ENCODE measurements at places on chromosomes 3 and 15.

DNA sequence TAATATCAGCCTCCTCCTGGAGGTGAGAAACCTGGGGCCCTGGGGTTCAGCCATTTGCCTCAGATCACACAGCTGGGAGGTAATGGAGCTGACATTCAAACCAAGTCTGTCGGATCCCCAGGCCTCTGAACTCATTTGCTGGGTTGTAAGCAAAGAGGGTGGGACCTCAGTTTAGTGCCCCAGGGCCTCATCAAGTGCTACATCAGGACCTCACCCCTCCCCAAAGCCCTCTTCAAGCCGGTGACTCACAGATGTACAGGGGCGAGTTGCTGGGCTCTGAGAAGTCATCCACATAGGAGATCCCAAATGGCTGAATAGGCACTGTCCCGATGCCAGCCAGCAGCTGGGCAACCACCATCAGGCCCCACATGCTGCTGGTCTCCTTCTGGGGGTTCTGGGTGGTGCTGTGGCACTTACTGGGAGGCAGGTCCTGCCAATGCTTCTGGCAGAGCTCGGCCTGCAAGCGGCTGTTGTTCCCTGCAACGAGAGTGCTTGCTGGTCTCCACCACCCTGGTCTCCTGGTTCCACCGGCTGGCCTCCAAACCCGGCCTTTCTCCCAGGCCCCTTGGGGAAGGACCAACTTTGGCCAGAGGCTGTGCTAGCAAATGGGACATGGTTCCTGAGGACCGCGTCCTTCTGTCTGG is 59.2 kb upstream of the RAB6B start:
- DNase-seq = no peak

DNA sequence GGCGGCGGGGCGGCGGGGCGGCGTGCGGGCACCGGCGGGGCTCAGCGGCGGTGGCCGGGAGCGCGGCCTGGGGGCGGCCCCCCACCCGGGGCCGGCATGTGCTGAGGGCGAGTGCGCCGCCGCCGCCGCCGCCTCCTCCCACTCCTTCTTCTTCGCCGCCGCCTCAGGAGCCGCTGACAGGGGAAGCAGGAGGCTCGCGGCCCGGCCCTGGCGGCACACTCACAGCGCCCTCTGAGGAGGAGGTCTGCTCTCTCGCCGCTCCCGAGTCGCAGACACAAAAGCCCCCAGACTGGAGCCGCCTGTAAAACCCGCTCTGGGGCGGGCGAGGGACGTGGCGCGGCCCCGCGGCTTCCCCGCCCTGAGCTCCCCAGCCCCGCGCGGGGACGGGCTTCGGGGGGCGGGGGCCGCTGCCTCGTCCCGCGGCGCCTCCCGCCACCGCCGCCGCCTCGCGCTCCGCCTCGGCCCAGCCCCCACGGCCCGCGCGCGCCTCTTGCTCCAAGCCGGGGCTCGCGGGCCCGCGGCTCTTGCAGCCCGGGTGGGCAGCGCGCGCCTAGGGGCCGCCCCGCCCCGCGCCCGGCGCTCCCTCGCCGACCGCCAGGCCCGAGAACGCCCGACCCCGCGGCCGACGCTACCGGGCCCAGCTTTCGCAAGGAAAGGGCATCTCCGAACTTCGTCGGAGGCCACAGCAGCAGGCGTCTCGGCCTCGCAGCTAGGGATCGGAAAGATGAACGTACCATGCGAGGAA is at the start of gene PYGO1:
TSS of gene PYGO1 (minus strand) at position 276 of the 745 bp plus-strand sequence. CDS start 462 bp downstream, outside the sequence.
- peak; percentile 57 for DNase-seq

DNA sequence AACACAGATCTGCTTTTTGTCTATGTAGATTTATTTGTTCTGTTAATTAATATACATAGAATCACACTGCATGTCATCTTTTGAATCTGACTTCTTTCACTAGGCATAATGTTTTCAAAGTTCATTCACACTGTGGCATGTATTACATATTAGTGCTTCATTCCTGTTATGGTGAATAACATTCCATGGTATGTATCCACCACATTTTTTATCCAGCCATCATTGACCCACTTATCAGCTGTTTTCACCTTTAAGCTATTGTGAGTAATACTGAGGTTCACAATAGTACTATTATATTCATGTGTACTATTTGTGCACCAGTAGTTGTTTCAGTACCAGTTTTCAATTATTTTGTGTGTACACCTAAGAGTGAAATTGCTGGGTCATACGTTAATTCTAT is 230.6 kb upstream of the CNTN3 start:
- DNase-seq = no peak

DNA sequence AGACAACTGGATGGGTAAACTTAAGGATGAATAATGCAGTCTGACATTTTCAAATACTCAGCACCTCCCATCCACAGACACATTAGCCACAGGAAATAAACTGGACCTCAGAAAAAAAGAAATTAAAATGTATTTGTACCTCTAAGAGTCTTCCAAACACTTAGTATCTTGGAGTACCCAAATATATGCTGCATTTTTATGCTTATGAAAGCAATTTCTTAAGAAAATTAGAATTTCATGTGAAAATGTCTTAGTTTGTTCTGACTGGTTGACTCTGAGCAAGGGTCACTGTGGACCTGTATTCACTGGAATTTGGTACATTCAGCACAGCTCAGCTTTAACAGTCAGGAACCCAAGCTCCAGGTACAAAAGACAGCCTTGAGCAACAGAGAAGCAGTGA is 216.2 kb upstream of the UBE2E2 start:
- no peak for DNase-seq

DNA sequence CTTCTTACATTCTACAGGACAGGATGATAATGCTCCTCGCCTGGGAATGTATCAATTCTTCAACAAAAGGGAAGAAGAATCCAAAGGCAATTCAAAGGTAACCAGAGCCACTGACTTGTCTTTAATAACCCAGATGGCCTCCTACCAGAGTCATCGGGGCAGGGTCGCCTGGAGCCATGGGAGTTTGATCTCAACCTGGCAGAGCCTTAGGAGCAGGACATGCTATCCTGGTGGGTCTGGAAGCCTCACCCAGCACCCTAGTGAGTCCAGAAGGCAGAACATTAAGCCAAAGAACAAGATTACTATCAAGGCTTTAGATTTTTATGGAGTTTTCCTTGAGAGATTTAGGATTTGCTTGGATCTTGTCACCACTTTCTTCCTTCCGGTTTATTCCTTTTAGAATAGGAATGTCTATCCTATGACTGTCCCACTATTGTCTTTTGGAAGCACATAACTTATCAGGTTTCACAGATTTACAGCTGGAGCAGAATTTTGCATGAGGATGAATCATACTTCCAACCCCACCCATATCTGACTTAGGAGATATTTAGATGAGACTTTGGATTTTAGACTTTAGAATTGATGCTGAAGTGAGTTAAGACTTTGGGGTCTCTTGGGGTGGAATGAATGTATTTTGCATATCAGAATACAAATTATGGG is 330.3 kb upstream of the GOLIM4 start:
- DNase-seq = no peak

DNA sequence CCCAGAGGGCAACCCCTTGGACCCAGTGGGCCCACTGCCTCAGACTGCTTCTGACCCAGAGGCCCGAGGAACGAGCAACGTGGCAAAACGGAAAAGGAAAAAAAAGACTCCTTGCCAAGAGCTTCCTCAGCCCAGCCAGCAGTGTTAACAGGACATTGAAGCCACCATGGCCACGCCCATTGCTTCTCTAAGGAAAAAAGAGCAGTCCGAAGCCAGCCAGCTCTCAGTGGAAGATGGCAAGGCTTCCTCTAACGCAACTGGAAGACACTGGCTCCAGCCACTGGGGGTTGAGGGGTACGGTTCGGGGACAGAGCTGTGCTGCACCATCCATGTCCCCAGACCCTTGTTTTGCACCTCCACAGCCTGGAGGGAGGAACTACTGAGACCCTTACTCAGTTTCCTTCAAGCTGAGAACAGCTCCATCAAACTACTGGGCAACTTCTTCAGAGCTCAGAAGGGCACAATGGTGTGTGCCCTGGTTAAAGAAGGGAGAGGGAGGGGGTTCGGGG is 10.7 kb downstream of the BMF start:
- no peak for DNase-seq

- no peak for DNase-seq
These were observed 10.4 kb upstream of the VIPR1 start for GRCh38 chr3:42491881-42492507.

DNA sequence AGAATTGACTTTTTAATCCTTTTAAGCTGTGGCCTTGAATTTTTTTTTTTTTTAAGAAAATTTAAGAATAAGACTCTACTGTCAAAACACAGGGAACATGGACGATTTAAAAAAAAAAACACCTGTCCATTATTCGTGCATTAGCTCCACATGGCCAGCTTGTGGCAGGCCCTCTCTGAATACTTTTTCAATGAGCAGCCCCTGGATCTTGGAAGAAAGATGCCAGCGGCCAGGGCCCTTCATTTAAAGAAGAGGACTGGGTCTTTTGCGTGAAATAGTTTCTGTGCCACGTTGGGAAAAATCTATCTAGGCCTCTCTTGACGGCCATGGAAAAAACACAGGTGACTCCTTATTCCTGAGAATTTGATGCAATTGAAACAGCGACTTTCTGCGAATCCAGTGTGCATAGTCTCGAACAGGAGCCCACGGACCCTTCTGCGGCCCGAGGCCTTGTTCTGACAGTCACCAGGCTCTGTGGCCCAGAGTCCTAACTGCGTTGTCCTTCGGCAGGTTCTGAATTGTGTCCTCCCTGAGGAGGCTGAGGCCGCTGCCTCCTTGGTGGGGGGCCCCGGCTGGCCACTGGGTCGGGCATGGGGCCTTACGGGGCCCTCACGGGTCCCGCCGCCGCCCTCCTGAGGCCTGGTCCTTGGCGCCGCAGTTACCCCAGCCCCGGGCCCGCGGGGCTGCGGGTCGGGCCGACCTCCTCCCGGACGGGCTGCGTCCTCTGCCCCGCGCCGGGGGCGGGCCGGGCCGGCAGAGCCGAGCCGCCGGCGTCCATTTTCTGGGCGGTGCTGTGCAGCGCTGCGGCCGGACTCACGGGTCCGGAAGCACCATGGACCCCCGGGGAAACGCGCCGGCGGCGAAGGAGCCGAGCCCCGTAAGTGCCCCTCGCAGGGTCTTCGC is 33.5 kb downstream of the ZBTB38 start:
- DNase-seq = peak; percentile 58

- no peak for DNase-seq
These were observed 135.3 kb downstream of the CHL1 start for GRCh38 chr3:331881-332280.

GRCh38 chr3:40718681-40719080 is 193.9 kb downstream of the ZNF621 start:
- no peak for DNase-seq

DNA sequence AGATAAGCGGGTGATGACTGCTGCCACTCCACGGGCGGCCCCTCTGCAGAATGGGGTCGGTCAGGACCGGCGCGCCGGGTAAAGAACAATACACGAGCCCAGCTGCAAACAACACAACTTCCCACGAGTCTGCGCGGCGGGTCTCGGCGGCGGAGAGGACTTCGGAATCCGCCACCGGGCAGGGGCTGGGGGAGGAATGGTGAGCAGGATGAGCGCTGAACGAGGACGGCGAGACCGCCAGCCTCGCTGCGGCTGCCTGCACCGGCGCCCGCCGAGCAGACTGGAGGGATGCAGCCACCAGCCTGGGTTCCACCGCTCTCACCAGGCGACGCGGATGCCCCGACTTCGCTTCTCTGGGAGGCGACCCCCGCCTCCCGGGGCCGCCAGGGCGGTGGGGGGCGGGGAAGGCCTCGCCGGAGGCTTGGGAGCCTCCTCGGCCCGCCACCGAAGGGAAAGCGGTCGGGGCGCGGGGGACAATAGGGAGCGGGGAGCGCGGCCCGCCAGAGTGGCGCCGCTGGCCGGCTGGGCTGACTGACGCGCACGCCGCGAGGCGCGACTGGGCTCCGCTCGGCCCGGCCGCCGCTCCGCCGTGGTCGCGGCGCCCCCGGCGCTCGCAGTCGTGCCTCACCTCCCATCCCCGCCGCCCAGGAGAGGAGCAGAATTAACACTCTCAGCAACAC is 515 bp downstream of the ADAM10 start:
- peak; percentile 25 for DNase-seq

- DNase-seq = no peak
These were observed 10.7 kb upstream of the ABTB1 start for GRCh38 chr3:127662001-127662469.

- DNase-seq = no peak
These were observed 26.8 kb downstream of the RPN1 start for GRCh38 chr3:128623762-128624176.

DNA sequence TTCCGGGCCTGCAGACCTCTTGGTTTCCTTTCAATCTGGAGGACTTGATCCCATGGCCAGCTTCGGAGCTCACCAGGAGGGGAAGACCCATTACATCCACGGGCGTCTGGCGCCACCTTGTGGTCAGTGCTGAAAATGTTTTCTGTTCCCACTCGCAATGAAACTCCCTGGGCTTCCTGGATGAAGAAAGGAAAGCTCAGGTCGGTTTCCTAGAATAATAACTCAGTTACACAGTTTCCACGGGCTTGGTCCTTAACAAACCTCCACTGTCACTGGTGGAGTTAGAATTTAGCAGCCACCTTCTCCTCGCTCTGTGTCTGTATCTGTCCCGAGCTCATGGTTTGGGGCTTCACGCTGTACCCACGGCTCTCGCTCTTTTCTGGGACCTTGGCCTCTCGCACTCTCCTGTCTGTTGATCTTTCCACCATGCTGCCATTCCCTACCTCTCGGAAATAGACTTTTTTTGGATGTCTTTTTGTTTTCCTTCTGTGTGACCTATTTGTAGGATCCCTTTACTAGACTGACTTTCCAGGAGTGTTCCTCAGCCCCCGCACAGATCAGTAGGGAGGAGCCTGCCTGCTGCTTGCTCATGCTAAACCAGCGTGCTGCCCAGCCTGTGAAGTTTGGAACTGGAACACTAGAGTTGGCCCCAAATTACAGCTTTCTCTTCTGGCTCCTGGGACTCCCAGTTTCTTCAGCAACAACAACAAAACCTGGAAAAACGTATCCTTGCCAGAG is 56.3 kb downstream of the IL20RB start:
- peak; percentile 83 for DNase-seq

DNA sequence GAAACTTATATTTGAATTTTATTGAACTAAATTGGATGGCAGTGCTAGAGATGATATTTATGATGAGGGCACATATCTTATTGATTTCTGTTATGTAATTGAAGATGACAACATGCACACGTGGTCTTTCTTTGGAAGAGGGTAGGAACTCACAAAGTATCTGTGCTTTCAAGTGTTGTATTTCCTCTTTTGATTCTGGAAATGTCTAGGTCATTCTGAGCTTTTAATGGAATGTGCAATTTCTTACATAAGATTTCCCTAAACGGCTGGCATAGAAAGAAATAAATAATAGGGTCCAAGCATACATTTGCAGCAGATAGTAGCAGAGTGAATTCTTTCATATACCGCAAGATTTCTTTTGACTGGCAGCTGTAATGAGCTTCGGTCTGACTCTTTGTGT is 10.1 kb upstream of the GPR171 start:
- no peak for DNase-seq

- no peak for DNase-seq
These were observed 123.8 kb upstream of the PHLDB2 start for GRCh38 chr3:111735243-111735758.
